Regular cardiac myocyte (primary cell): ENCODE measurements at places on chromosomes 6 and 20. TPM values are rescaled to one million over a fixed set of nuclear protein-coding genes. Genes with fewer than 3 reads are reported as not detected.

NR2E1 gene
- total RNA-seq: not detected in 2 replicates

BFSP1 gene
- 1.9 and 2.8 TPM in 2 replicates for total RNA-seq

SNAP91 gene
- not detected in 2 replicates for total RNA-seq

RIPOR2 gene
- total RNA-seq: 0.19 and 1.1 TPM in 2 replicates

ADTRP gene
- total RNA-seq: 1.1 and 1.5 TPM in 2 replicates

MDFI gene
- 1.3 and 2.8 TPM in 2 replicates for total RNA-seq
